NCI-H2029 (cell line): ENCODE measurements at places on chromosomes 7 and 10.

- no peak for DNase-seq
Observed at GRCh38 chr7:44379366-44380188, 54.2 kb upstream of the CAMK2B start.

DNA sequence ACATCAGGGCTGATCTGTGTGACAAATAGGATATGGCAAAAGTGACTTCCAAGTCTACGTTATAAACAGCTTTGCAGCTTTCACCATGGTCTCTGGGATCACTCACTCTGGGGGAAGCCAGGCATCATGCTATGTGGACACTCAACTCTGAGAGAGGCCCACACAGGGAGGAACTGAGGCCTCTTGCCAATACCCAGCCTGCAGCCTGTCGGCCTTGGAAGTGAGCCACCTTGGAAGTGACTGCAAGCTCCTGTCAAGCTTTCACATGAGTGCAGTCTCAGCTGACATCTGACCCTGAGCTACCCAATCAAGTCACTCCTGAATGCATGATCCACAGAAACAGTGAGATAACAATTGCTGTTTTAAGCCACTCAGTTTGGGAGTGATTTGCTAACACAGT lies 56.5 kb downstream of the MMRN2 start:
- no peak for DNase-seq

- no peak for DNase-seq
Observed at GRCh38 chr7:1085910-1086421, 1.9 kb upstream of the GPER1 start.

DNA sequence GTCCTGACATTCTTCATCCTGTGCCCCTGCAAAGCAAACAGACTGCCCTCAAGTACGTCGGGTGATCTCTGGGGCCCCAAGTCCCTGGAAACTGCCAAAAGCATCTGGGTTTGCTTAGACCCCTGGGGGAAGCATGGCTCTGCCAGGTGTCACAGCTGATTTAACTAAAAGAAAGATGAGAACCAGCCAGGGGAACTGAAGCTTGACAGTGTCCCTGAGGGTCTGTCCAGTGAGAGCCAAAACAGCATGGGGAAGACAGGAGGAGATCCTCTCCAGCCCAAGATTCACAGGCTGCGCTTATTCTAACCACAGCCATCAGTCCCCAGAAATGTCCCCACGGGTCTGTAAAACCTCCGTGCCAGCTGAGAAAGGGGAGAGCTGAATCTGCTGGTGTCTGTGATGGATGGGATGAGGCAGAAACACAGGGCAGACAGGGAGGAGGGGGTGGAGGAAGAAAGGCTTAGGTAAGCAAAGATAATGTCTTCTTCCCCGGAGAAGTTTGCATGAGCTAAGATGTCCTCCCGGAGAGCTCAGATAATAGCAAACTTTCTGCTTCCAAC lies 21.3 kb downstream of the CCDC3 start:
- no peak for DNase-seq

- DNase-seq, result no peak
Observed at GRCh38 chr10:75165684-75166622, 44.6 kb upstream of the VDAC2 start.
